ENCODE measurements at places on chromosomes 13 and 19. TPM values are rescaled to one million over a fixed set of nuclear protein-coding genes. Genes with fewer than 3 reads are reported as not detected.
A peak's percentile ranks its signal among the peaks of the same experiment; 100 is the strongest.

GRCh38 chr13:42794577-42795275, 13.3 kb downstream of the FAM216B start:
- no peak for DNase-seq
- H3K4me1 ChIP-seq, result no peaks in the 10 kb centered on the region
- H3K4me3 ChIP-seq, result no peak overlapping the region
- no peaks in the 10 kb centered on the region for H3K36me3 ChIP-seq

- H3K4me3 ChIP-seq, result no peak overlapping the region
- no peaks in the 10 kb centered on the region for H3K4me1 ChIP-seq
- no peaks in the 10 kb centered on the region for H3K27me3 ChIP-seq
- no peak overlapping the region for H3K27ac ChIP-seq
Measured at GRCh38 chr13:59829690-59830089, 334.0 kb downstream of the DIAPH3 start.

DNA sequence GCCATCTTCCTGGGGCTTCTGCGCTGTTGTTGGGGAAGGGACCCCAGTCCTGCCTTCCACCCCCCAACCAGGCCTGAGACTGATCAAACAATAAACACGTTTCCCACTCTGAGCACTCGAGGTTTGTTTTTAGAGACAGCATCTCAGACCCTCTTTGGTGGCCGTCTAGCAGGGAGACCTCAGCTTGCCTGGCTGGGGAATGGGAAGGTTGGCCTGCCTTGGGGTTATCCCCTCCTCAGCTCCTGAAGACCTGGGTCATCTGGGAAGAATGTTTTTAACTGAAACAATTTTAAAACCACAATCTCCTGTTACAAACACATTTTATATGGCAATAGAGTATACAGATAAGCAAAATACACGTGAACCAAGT, 2.0 kb downstream of the ZNF581 start:
- peaks cover 59% of the 10 kb centered on the region for H3K4me1 ChIP-seq
- H3K27ac ChIP-seq, result peak overlapping the region; percentile 96
- no peaks in the 10 kb centered on the region for H3K27me3 ChIP-seq
- peak overlapping the region; percentile 95 for H3K4me3 ChIP-seq

DNA sequence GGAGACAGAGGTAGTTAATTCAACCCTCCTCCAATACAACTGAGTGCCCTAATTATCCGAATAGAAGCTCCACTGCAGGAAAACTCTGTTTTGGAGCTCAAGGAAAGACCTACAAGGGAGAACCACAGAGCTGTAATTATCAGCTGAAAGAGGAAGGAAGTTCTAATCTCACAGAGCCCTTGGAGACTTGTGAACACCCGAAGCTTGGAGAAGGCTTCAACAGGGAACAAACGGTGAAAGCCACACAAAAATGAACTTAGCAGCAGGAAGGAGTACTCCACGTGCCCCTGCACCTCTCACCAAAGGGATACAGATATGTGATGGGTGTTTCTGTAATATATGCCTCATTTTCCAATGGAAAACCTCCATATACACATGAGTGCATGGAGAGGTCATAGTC, 61.1 kb downstream of the IRS2 start:
- no peak for DNase-seq
- H3K4me3 ChIP-seq, result no peak overlapping the region
- no peaks in the 10 kb centered on the region for H3K27me3 ChIP-seq
- no peaks in the 10 kb centered on the region for H3K4me1 ChIP-seq
- no peaks in the 10 kb centered on the region for H3K36me3 ChIP-seq
- no peak overlapping the region for H3K27ac ChIP-seq

DNA sequence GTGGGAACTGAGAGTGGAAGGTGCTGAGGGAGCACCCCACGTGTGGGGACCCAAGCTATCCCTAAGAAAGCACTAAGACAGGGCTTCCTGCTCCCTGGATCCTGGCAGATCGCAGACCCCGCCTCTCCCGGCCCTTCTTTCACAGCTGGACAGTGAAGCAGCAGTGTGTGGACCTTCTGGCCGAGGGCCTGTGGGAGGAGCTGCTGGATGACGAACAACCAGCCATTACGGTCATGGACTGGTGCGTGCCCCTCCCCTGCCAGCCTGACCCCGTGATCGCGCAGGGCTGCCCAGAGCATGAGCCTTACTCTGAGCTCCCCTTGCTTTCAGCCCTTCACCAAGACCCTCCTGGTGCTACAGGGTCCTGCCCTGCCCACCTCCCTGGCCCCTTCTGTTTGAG, 2.3 kb downstream of the NCCRP1 start:
- no peak overlapping the region for H3K4me3 ChIP-seq
- no peaks in the 10 kb centered on the region for H3K27me3 ChIP-seq
- DNase-seq, result no peak

The TSHZ3 gene
- not detected for total RNA-seq

DNA sequence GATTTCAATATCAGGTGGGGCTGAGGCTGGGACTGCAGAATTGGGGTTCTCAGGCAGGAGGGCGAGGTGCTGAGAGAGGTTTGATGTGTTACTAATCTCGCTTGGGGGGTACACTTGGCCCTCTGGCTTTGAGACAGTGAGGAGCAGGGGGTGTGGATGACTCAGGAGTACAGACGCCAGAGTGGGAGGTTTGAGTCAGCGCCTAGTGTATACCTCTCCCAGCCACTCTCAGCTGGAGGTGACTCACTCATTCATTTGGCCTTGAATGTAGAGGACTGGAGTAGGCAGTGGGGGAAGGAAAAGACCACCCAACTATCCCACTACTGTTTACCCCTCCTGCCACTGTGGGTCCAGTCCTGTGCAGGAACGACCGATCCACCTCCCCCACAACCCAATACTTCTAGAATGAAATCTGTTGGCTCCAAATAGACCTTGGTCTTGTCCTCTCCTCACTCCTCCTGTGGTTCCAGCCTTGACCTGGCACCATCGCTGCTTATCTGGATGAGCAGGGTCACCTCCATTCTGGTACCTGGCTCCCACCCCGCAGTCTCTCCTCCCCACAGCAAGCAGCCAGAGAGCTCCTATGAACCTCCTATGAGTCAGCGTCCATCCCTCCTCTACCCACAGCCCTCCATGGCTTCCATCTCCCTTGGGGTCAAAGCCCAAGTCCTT, 20.1 kb upstream of the ZNRF4 start:
- H3K27me3 ChIP-seq, result no peaks in the 10 kb centered on the region
- no peak overlapping the region for H3K27ac ChIP-seq
- DNase-seq, result no peak

DNA sequence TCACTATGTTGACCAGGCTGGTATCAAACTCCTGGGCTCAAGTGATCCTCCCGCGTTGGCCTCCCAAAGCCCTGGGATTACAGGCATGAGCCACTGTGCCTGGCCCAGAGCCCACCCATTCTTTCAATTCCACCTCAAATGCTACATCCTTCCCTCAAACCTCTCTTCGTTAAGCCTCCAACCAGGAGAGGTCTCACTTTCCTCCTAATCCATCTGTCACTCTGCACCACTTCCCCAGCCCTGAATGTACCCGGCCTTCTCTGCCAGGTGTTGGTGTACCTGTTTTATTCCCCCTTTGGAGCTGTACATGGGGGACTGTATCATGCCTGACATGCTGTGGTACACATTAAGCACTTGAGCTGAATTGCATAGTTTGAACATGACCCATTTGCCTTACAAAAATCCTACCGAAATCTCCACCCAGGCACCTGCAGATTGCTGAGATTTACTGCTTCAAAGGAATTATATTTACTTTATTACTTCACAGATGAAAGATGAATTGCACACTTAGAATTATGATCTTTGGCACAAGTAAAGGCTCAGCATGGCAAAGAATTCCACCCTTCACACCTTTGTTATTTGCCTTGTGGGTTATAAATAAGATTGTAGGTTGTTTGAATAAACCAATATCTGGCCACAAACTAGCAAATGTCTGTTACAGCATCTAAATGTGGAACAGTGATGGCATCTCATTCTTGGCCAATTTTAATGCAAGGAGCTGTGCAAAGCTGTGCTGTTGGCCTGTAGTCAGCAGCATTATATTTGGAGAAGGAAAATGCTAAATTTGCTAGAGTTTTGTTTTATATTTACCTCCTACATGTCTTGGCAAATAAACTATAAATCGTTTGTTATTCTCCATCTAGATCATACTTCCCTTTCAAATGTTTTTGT, 15.6 kb upstream of the WASF3 start:
- H3K27me3 ChIP-seq, result no peaks in the 10 kb centered on the region
- no peaks in the 10 kb centered on the region for H3K36me3 ChIP-seq
- no peak overlapping the region for H3K27ac ChIP-seq
- H3K4me1 ChIP-seq, result no peaks in the 10 kb centered on the region

The DNAJC15 gene
- total RNA-seq, result 77.1 TPM

The SPART gene
- not detected for total RNA-seq

- no peaks in the 10 kb centered on the region for H3K4me1 ChIP-seq
- DNase-seq, result no peak
- no peak overlapping the region for H3K27ac ChIP-seq
- H3K36me3 ChIP-seq, result no peaks in the 10 kb centered on the region
- no peak overlapping the region for H3K4me3 ChIP-seq
- H3K27me3 ChIP-seq, result no peaks in the 10 kb centered on the region
Measured at GRCh38 chr13:100895651-100896050, 221.1 kb upstream of the TMTC4 start.

GRCh38 chr19:32566246-32566830, 14.7 kb upstream of the PDCD5 start:
- H3K4me1 ChIP-seq, result no peaks in the 10 kb centered on the region
- no peaks in the 10 kb centered on the region for H3K36me3 ChIP-seq
- no peak overlapping the region for H3K4me3 ChIP-seq
- no peaks in the 10 kb centered on the region for H3K27me3 ChIP-seq

DNA sequence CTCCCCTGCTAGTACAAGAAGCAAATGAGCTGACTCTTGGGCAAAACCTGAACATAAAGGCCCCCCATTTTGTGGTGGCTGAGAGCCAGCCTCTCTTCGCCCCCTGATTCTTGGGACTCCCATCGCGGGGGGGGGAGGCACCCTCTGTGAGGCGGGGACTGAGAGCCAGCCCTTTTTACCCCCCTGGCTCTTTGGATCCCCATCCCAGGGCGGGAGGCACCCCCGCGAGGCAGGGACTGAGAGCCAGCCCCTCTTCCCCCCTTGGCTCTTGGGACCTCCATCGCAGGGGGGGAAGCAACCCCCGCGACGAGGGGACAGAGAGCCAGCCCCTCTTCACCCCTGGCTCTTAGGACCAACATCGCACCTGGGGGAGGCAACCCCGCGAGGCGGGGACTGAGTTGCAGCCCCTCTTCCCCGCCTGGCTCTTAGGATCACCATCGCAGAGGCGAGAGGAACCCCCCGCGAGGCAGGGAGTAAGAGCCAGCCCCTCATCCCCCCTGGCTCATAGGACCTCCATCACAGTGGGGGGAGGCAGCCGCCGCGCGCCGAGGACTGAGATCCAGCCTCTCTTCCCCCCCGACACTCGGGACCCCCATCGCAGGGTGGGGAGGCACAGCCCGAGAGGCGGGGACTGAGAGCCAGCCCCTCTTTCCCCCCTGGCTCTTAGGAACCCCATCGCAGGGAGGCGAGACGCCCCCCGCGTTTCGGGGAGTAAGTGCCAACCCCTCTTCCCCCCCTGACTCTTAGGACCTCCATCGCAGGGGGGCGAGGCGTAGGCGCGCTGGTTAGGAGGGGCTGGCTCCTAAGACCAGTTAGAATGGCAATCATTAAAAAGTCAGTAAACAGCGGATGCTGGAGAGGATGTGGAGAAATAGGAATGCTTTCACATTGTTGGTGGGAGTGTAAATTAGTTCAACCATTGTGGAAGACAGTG, 2428.4 kb upstream of the PCDH20 start:
- H3K27ac ChIP-seq, result no peak overlapping the region
- no peaks in the 10 kb centered on the region for H3K4me1 ChIP-seq
- H3K36me3 ChIP-seq, result no peaks in the 10 kb centered on the region
- DNase-seq, result no peak

GRCh38 chr13:78323848-78324247, 279.5 kb downstream of the POU4F1 start:
- H3K36me3 ChIP-seq, result no peaks in the 10 kb centered on the region
- H3K27me3 ChIP-seq, result no peaks in the 10 kb centered on the region
- no peaks in the 10 kb centered on the region for H3K4me1 ChIP-seq
- H3K27ac ChIP-seq, result no peak overlapping the region
- H3K4me3 ChIP-seq, result no peak overlapping the region

GRCh38 chr19:40693150-40693788, 2.8 kb upstream of the NUMBL start:
- no peaks in the 10 kb centered on the region for H3K36me3 ChIP-seq
- no peak overlapping the region for H3K27ac ChIP-seq
- no peaks in the 10 kb centered on the region for H3K27me3 ChIP-seq
- DNase-seq, result no peak
- no peak overlapping the region for H3K4me3 ChIP-seq
- H3K4me1 ChIP-seq, result peaks cover 29% of the 10 kb centered on the region

GRCh38 chr19:2242092-2242537, 5.5 kb downstream of the SF3A2 start:
- H3K4me3 ChIP-seq, result no peak overlapping the region
- peaks cover 23% of the 10 kb centered on the region for H3K4me1 ChIP-seq
- peaks cover 18% of the 10 kb centered on the region for H3K36me3 ChIP-seq
- no peak for DNase-seq

The DKKL1 gene
- not detected for total RNA-seq

The BCL3 gene
- not detected for total RNA-seq

DNA sequence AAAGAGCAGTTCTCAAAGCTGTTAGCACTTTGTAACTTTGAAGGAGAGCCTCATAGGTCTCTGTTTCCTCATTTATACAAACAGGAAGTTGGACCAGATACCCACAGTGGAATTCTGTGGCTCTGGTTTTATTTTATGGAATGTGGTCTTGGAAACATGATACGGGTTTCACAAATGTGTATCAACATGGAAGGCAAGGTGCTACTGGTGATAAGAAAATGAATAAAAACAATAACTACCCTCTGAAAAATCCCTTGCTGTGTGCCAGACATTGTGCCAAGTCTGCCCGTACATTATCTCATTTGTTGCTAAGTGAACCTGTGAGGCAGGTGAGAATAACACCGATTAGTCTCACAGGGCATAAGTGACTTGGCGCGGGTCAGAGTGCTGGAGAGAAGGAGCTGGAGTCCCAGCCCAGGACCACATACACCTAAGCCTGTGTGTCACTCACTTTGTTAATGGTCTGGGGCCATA, 45.0 kb upstream of the RNF113B start:
- H3K36me3 ChIP-seq, result no peaks in the 10 kb centered on the region
- no peak for DNase-seq
- H3K4me1 ChIP-seq, result no peaks in the 10 kb centered on the region
- H3K4me3 ChIP-seq, result no peak overlapping the region

The NLRP5 gene
- total RNA-seq, result not detected

DNA sequence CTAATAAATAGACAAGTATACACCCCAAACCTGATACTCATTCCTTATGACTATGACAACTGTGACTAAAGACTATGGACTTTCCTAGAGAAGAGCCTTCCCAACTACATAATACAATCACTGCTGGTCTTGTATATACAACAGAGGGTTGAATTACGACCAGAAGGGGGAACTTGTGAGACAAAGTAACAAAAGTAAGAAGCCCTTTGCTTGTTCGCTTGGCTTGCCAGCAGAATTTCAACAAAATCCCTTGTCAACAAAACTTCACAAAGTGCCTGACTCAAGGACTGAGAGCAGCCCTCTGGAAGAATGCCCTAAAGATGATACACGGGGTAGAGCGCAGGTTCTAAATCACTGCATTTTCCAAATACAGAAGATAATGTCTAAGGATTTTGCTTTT, 99.4 kb downstream of the WASF3 start:
- H3K4me3 ChIP-seq, result no peak overlapping the region
- H3K27me3 ChIP-seq, result no peaks in the 10 kb centered on the region
- H3K27ac ChIP-seq, result no peak overlapping the region
- no peaks in the 10 kb centered on the region for H3K36me3 ChIP-seq
- H3K4me1 ChIP-seq, result no peaks in the 10 kb centered on the region
- DNase-seq, result peak; percentile 43

The P2RY11 gene
- total RNA-seq, result 1.7 TPM

The PINLYP gene
- not detected for total RNA-seq

GRCh38 chr19:38134540-38135149, 89.4 kb downstream of the DPF1 start:
- DNase-seq, result peak; percentile 87
- no peak overlapping the region for H3K4me3 ChIP-seq
- H3K27ac ChIP-seq, result no peak overlapping the region
- H3K36me3 ChIP-seq, result peaks cover 7% of the 10 kb centered on the region

The ALOX5AP gene
- total RNA-seq, result 512 TPM
